Endothelial cell of umbilical vein (primary cell): ENCODE measurements at places on chromosomes 4 and X. TPM values are rescaled to one million over a fixed set of nuclear protein-coding genes. Genes with fewer than 3 reads are reported as not detected.

DNA sequence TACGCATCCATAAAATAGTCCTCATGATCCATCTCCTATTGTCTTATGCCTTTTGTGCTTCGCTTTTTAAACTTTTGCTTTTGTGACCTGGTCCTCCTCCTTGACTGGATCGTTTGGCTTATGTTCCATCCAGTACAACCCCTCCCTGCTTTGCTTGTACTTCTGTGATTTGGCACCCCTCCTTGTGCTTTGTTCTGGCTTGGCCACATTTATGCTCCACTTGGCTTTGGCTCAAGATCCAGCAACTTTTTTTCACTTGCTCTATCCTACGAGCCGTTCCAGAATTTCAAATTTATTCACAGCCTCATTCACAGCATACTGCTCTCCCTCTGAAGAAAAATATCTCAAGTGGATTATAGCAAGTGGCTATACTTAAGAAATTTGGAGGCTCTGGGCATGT, 28.0 kb upstream of the GLRA2 start:
- no peak for DNase-seq

- no peak for DNase-seq
These were observed 161.9 kb downstream of the PTTG2 start for GRCh38 chr4:38122060-38122459.

DNA sequence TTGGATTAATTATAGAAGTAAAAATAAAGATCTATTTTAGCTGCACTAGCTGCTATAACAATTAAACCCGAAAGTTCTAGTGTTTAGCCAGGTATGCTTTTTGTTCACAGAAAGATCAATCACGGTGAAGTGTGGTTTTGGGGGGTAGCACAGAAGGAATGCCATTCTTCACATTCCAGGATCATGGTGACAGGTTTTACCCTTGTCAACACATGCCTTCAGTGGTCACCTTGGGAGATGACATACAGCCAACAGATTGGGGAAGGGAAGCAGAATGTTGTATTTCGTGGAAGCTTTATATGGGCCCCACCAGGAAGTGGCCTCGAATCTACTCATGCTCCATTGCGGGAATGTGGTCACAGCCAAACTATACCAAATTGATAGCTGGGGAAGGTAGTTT, 753.6 kb downstream of the RAPGEF2 start:
- no peak for DNase-seq

PRKG2 gene
- polyA plus RNA-seq, result not detected in 2 replicates

FRG2 gene
- not detected in 2 replicates for polyA plus RNA-seq

TMPRSS11F gene
- polyA plus RNA-seq, result not detected in 2 replicates

DNA sequence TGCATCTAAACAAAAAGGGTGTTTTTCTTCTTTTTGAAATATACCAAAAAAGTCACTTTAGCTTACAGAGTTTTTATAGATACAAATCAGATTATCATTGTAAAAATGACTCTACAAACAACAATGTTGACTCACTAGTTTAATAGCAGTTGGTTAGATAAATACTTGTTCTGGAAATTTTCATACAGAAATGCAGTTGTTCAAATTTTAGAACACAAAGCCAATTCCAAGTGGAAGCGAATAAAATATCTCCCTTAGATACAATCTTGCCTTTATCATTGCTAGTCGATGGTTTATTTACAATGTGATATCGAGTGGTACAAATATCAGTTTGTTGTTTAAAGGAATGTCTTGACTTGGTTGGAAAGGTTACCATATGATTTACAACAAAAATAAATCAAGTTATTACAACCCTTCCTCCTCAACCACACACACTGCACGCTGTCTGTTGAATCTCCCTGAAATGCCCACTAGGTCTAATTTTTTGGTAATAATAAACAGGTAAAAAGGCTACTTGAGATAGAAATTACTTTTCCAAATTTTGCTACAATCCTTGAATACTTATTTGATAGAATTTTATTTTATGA, 114.8 kb downstream of the CDS1 start:
- no peak for DNase-seq
